ENCODE measurements at places on chromosomes 2 and 18. TPM values are rescaled to one million over a fixed set of nuclear protein-coding genes. Genes with fewer than 3 reads are reported as not detected.

DTNA gene
- not detected for total RNA-seq

GRCh38 chr2:158603986-158604385 lies 147.2 kb downstream of the PKP4 start:
- DNase-seq = no peak
- H3K27ac ChIP-seq = no peak overlapping the region
- H3K4me3 ChIP-seq = no peak overlapping the region
- H3K27me3 ChIP-seq = no peaks in the 10 kb centered on the region

ALKAL2 gene
- total RNA-seq = 5.3 TPM

GRCh38 chr18:32018331-32019250 lies at the start of gene RNF125:
Gene RNF125, plus strand, starts transcription at chr18:32018825. Its CDS starts 39 bp downstream, at chr18:32018864.
- H3K27me3 ChIP-seq = no peaks in the 10 kb centered on the region
- DNase-seq = peak; percentile 89
- H3K36me3 ChIP-seq = no peaks in the 10 kb centered on the region
- H3K27ac ChIP-seq = peak within 1 kb of the TSS; percentile 58

ANKRD30BL gene
- not detected for total RNA-seq

GRCh38 chr2:168157926-168158325 lies 89.5 kb downstream of the STK39 start:
- DNase-seq = no peak
- H3K4me3 ChIP-seq = no peak overlapping the region
- H3K27me3 ChIP-seq = no peaks in the 10 kb centered on the region
- H3K4me1 ChIP-seq = no peaks in the 10 kb centered on the region

CHRNA1 gene
- total RNA-seq = 0.20 TPM

DNA sequence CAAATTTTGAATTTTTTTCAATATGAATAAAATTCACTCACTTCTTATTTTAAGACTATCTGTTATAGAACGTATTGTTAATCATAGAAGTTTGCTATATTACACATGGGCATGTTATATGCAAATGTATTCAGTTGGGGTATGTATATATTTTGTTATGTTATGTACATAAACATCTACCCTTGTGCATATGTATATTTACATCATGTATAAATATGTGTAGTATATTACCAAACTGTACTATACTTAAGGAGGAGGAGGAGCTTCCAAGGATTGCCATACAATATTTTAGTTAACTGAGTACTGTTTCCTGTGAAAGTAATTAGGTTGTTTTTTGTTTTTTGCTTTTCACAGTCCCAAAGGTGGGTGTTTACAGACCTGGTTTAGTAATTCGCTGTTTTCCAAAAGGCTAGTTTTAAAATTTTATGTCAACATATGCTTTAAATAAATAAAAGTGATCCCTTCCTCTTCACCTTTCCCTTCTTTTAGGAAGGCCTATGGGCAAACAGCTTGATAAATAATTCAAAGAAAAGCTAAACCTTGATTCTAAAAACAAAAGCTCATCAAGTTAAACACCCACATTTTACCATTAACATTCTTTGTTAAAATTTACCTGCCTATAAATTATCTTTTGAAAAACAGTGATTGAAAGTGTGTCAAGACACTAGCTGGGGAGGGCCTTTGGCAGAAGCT lies 12.9 kb upstream of the POU3F3 start:
- no peaks in the 10 kb centered on the region for H3K36me3 ChIP-seq
- H3K27ac ChIP-seq = no peak overlapping the region
- peaks cover 53% of the 10 kb centered on the region for H3K27me3 ChIP-seq
- H3K4me3 ChIP-seq = no peak overlapping the region

GRCh38 chr2:46430992-46431391 lies 48.4 kb upstream of the TMEM247 start:
- no peak overlapping the region for H3K4me3 ChIP-seq
- no peak overlapping the region for H3K27ac ChIP-seq
- H3K27me3 ChIP-seq = no peaks in the 10 kb centered on the region

CRACDL gene
- 0.07 TPM for total RNA-seq

DNA sequence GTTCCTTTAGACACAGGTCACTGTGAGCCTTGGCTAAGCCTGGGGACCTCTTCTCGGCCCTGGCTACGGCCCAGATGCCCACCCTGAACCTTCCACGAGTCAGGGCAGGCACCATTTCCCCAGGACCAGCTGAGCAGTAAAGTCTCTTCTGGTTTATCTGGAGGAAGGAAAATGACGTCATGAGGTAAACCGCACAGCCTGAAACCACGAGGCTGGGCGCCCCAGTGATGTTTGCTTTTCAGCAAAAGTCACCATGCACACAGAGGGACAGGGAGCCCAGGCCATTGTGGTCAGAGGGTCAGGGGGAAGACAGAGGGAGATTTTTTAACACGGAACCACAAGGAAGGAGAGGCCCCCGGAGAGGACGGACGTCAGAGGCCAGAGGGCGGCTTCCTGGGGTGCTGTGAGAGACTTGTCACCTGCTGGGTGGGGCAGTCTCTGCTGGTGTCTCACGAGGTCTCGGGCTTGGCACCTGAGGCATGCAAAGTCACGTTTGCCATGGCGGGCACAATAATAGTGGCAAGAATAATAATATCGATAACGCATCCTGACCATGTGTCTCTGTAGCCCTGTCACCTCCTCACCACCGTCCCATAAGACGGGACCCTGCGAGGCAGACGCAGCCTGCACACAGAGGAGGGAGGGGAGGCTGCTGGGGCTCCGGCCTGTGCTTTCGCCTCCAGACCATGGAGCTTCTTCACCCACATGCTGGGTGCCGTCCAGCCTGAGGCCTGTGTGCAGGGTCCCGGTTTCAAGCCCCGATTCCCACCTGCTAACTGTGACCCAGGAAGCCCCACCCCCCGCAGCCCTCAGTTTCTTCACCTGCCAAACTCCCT lies 33.2 kb upstream of the FOSL2 start:
- H3K4me1 ChIP-seq = peaks cover 11% of the 10 kb centered on the region
- H3K27ac ChIP-seq = no peak overlapping the region
- peak overlapping the region; percentile 11 for H3K4me3 ChIP-seq
- peak; percentile 82 for DNase-seq

- H3K36me3 ChIP-seq = no peaks in the 10 kb centered on the region
- no peaks in the 10 kb centered on the region for H3K27me3 ChIP-seq
- DNase-seq = no peak
- no peaks in the 10 kb centered on the region for H3K4me1 ChIP-seq
These were observed 138.8 kb upstream of the COPS8 start for GRCh38 chr2:236946871-236947270.

DNA sequence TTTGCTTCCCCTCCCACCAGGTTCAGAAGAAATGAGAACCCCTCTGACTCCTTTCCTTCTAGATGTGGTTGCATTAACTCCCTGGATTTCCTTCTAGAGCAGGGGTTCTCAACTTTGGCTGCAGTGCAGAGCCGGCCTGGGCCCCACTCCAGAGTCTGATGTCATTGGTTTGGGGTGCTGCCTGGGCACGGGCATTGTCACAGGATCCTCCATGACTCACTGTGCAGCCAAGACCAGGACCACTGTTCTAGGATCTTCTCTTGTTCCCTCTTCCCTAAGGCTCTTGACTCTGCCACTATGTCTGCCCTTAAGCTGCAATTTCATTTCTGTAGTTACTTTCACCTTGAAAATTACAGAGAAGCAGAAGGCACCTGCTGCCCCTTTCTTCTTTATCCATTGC lies 31.8 kb downstream of the TBC1D8 start:
- H3K27ac ChIP-seq = no peak overlapping the region
- H3K27me3 ChIP-seq = no peaks in the 10 kb centered on the region
- H3K36me3 ChIP-seq = no peaks in the 10 kb centered on the region
- H3K4me1 ChIP-seq = peaks cover 5% of the 10 kb centered on the region
- H3K4me3 ChIP-seq = no peak overlapping the region

TDRD15 gene
- 1.1 TPM for total RNA-seq

DNA sequence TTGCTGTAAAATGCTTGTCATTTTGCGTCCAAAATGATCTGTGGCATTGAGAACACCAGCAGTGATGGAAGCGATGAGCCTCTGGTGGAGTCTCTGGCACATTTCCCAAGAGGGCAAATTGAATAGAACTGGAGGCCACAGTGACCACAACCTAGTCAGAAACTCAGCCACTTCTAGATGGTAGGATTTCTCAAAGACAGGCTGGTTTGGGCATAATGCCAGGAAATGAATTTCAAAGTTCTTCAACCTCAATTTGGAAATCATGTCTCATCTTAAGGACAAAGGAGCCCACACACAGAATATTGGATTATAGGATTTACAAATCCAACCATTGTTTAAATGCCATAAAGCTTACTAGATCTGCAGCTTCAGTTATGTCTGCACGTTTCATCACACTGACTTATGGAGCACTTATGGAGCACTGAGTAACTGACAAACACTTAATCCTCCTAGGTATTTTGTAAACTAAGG lies 132.1 kb downstream of the COL6A3 start:
- no peaks in the 10 kb centered on the region for H3K36me3 ChIP-seq
- H3K27ac ChIP-seq = no peak overlapping the region
- H3K27me3 ChIP-seq = no peaks in the 10 kb centered on the region
- H3K4me3 ChIP-seq = no peak overlapping the region
- no peaks in the 10 kb centered on the region for H3K4me1 ChIP-seq

DNA sequence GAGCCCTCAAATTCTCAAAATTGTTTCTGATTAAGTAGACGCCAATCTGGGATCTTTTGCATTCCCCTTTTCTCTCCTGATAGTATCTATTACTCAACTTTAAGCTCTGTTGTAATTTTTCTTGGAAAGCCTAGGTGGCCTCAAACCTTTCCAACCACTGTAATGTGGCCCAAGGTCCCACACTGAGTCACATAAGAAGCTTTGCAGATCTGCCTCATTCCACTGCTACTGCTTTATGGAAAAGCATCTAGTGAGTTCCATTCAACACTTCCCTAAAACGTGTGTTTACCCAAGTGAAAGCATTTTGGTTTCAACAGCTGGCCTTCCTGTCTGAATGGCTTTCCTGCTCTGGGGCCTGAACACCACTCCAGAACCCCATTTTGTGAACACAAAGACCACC lies 493.6 kb upstream of the SPHKAP start:
- H3K4me3 ChIP-seq = no peak overlapping the region
- DNase-seq = no peak
- no peaks in the 10 kb centered on the region for H3K36me3 ChIP-seq
- no peaks in the 10 kb centered on the region for H3K27me3 ChIP-seq
- no peaks in the 10 kb centered on the region for H3K4me1 ChIP-seq
- no peak overlapping the region for H3K27ac ChIP-seq

DNA sequence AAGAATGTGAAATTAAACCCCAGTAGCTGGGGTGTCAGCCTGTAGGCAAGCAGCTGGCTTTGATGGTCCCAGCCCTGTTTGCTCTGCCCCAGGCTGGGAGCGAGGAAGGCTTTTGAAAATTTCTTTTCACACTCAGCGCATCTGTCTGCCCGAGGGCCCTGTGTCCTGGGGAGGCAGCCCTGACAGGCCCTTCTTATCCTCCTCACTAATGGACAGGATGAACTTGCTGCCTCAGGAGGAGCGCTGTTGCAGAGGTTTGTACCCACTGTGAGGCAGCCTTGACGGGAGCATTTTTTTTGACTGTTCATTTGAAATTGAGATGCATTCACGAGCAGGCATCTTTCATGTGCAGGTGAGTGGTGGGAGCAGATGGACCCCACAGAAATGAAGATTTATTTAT lies 62.4 kb downstream of the SERPINB8 start:
- H3K4me3 ChIP-seq = no peak overlapping the region
- no peaks in the 10 kb centered on the region for H3K27me3 ChIP-seq
- DNase-seq = no peak
- H3K36me3 ChIP-seq = no peaks in the 10 kb centered on the region
- no peak overlapping the region for H3K27ac ChIP-seq

- peaks cover 18% of the 10 kb centered on the region for H3K4me1 ChIP-seq
- no peaks in the 10 kb centered on the region for H3K36me3 ChIP-seq
- H3K27ac ChIP-seq = no peak overlapping the region
- no peak for DNase-seq
These were observed 92.5 kb upstream of the RBBP8 start for GRCh38 chr18:22840606-22841144.

DNA sequence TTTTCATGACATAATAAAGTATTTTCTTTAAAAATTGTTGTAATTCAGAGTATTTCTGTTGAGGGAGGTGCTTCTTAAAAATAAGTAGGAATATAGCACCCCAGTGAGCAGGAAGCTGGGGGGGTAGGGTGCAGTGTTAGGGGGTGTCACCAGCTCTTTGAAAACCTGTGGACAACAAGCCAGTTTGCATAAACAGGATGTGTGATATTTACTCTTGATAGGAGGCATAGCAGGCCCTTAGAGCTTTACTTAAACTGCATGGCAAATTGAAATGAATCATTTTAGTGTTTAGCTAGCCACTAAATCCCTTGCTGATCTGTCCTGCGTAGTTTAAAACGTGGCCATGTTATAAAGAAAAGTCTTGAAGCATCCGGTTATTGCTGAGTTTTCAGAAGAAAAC lies 8.4 kb downstream of the TGIF1 start:
- DNase-seq = no peak
- peaks cover 6% of the 10 kb centered on the region for H3K36me3 ChIP-seq
- H3K4me3 ChIP-seq = no peak overlapping the region
- no peak overlapping the region for H3K27ac ChIP-seq
- H3K4me1 ChIP-seq = peaks cover 8% of the 10 kb centered on the region
- H3K27me3 ChIP-seq = no peaks in the 10 kb centered on the region

DNA sequence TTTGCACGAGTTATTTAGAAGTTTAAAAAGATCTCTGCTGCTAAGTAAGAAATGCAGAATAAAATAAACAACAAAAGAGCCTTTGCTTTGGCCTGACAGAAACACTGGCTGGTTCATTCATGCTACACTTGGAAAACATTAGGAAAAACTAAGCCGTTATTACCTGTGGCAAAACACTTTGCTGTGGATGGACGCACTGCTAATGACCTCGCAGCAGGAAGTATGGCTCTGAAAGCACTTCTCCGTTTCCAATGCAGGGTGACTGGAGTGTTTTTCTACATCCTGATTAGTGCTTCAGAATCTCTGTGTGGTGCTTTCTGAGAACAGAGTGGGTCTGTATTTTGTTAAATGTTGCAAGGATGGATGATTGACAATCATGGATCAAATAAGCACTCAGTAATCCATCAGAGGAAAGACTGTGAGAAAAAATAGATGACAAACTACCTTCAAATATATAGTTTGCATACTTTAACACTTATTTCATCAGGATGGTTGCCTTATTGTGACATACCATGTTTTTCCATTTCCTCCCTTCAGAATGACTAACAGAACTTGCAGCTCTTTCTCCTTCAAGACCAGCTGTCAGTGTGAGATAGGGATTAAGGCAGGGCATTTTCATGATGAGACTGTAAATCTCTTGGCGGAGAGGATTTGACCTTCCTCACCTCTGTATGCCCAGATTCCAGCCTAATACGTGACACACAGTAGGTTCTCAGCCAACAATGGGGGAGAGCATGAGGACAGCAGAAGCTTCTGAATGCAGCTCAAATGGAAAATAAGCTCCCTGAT lies 38.0 kb downstream of the LINC00305 start:
- H3K27me3 ChIP-seq = no peaks in the 10 kb centered on the region
- no peak overlapping the region for H3K4me3 ChIP-seq
- no peak overlapping the region for H3K27ac ChIP-seq
- no peak for DNase-seq
- H3K4me1 ChIP-seq = no peaks in the 10 kb centered on the region

RIT2 gene
- total RNA-seq = not detected

- peak overlapping the region; percentile 93 for H3K27ac ChIP-seq
- peaks cover 81% of the 10 kb centered on the region for H3K4me1 ChIP-seq
- peak; percentile 89 for DNase-seq
- H3K4me3 ChIP-seq = peak overlapping the region; percentile 6
These were observed 157.9 kb downstream of the ANKRD44 start for GRCh38 chr2:197152451-197153228.

DNAH7 gene
- 0.05 TPM for total RNA-seq

GRCh38 chr2:194591192-194591591 lies 1065.8 kb upstream of the SLC39A10 start:
- no peak overlapping the region for H3K4me3 ChIP-seq
- H3K36me3 ChIP-seq = no peaks in the 10 kb centered on the region
- H3K27ac ChIP-seq = no peak overlapping the region
- H3K27me3 ChIP-seq = no peaks in the 10 kb centered on the region
- no peak for DNase-seq

All from B cell (primary cell).